ENCODE measurements at places on chromosomes 5 and 9.

- DNase-seq: no peak
Observed at GRCh38 chr9:38482918-38483592, 58.8 kb upstream of the IGFBPL1 start.

DNA sequence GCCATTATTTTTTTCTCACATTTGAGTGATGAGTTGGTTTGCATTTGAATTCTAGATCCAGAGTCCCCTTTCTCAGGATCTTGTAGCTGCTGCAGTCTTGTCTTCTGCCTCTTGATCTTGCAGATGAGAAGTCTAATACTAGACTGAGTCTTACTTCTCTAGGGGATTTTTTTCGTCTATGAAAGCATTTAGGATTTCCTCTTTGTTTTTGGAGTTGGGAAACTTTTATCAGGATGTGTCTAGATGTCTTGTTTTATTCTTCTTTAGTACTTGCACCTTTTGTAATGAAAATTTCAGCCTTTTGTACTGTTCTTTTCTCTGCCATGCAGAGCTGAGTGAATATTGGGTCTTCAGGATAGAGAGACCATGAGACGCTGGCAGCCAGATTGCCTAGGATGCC lies 65.4 kb downstream of the ZNF618 start:
- no peak for DNase-seq

- DNase-seq: no peak
Observed at GRCh38 chr9:86807367-86807976, 139.8 kb downstream of the GAS1 start.

GRCh38 chr9:135883410-135884089 lies 23.8 kb downstream of the CAMSAP1 start:
- DNase-seq: no peak

DNA sequence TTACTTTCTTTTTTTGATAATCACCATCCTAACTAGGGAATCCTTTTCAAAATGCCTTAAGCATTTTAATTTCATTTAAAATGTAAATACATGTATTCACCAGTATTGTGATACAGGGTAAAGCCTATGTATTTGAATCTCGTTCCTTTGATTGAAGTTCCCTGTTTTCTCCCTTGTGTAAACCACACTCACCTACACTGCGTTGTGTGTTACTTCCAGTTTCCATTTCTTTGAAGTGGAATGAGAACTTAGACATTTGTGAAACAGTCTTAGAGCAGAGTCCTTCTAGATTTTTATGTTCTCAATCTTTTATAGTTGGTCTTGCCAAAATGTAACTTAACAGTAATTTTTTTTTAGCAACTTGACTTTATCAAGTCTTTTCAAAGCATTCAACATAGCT lies 101.4 kb downstream of the ZNF462 start:
- no peak for DNase-seq

DNA sequence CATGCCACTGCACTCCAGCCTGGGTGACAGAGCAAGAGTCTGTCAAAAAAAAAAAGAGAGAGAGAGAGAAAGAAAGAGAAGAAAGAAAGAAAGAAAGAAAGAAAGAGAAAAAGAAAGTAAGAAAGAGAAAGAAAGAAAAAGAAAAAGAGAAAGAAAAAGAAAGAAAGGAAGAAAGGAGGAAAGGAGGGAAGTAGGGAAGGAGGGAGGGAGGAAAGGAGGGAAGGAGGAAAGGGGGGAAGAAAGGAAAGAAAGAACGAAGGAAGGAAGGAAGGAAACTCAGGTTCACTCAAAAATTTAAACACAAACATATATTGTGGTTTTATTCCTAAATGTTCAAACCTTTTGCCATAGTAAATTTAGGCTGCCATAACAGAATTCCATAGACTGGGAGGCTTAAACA lies 453.0 kb downstream of the SLCO4C1 start:
- no peak for DNase-seq

GRCh38 chr5:172370237-172370640 lies 84.1 kb downstream of the SH3PXD2B start:
- no peak for DNase-seq

DNA sequence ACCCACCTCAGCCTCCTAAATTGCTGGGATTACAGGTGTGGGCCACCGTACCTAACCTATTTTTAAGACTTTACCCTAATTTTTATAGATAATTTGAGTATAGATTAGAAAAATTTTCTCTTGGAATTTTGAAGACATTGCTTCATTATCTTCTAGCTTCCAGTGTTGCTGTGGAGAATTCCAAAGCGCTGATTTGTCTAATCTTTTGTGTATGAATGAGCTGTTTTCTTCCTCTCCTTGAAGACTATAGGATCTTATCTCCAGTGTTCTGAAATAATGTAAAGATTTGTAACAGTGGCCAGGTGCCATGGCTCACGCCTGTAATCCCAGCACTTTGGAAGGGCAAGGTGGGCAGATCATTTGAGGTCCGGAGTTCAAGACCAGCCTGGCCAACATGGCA lies 5.7 kb upstream of the SNX24 start:
- no peak for DNase-seq

- no peak for DNase-seq
Observed at GRCh38 chr9:135587658-135588057, 26.1 kb downstream of the PAEP start.

DNA sequence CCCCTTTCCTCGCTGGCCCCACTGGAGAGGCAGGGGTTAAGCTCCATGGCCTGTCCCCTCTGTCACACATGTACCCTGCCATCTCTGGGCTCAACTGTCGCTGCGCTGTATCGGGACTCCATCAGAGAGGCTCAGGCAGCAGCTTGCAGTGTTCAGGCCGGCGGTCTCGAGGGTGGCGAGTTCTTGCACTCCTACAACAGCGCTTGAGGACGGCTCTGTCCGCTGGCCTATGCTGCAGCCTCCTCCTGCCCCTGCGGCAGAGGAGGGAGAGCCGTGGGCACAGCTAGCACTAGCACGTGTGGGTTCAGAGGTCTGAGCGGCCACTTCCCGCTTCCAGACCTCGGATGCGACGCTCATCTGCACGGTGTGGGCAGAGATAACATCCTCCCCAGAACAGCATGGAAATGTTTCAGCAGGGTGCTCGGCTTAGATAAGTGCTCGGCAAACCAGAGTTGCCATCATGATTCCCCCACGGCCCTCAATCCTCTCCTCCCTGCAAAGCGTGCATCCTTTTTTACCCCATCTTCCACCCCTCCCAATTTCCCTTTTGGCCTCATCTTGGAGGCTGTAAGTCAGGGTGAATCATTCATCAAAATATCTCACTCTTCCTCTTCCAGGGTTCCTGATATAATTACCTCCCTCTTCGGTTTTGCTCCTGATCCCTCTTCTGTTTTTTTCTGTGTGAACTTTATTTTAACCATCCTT lies 41.9 kb upstream of the FUBP3 start:
- DNase-seq: no peak

DNA sequence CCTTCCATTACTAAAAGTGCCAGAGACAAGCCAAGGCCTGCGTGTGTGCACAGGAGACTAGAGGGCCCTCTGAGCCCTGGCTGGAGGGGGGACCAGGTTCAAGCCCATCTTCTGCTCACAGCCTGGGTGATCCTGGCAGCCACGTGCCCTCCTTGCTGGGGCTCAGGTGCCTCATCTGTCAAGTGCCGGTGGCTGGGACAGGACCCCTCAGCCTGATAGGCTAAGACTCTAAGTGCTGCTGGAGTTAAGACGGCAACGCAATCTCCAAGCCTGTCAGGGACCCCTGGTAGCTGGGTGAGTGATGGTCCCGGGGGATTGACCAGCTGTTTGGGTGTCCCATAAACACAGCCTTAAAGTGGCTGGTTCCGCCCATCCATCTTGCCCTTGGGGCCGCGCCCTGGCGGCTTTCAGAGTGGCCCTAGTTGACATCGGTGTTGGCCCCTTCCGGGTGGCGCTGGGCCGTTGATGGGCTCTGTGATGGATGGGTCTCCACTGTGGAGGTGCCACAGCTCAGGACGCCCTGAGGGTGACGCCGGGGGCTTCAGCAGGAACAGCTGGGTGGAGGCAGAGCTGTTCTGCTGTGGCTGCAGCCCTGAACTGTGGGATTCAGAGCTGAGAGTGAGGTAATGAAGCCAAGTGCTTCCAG lies 136.2 kb downstream of the BARX1 start:
- DNase-seq: no peak

DNA sequence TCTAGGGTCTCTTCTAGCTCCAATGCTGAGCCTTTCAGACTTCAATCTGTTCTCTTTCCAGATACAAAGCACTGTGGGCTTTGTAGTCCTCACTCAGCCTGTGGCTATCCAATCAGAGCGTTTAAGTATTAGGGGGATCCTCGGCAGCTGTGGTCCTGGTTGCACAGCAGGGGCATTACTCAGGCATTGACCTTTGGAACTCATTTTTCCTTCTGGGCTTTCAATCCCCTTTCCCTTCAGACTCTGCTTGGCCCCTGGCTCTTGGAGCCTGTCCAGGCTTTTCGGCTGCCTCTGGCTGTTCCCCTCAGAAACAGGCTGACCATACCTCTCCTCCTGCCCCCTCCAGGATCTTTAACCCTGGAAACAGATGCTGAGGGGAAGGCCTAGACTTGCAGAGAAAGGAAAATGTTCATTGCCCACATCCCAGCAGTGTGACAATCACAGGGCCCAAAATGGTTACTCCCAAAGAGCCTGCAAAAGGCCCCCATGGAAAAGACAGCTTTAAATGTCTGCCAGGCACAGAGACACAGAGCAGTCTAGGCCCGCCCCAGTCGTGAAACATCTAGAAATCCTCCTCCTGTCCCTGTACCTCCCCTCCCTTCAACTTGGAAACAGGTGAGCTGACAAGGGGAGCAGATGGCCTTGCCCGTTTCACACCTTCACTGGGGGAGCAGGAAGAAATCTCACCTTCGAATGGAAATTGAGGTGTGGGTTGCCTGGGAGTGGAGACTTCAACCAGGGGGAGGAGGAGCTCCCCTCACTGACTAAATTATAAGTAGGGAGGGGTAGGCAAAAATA lies 13.7 kb downstream of the C1QTNF2 start:
- no peak for DNase-seq

GRCh38 chr9:116090030-116090770 lies 63.4 kb upstream of the PAPPA start:
- no peak for DNase-seq

DNA sequence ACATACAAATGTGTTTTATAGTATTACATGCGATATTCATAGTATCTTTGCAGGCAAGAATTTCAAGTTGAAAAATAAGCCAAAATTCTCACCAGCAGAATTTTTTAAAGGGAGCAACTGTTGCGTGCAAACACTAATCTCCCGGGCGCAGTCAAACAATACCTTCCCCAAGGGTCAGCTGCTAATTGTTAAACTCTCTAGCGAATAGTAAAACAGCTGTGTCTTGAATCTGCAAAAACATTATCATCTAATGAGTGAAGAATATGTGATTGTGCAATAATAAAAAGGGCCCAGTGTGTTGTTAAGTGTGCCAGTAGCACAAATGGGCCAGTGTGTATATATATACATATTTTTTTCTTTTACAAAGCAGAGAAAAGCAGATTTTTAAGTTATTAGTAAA lies 131.4 kb downstream of the CCDC192 start:
- no peak for DNase-seq

DNA sequence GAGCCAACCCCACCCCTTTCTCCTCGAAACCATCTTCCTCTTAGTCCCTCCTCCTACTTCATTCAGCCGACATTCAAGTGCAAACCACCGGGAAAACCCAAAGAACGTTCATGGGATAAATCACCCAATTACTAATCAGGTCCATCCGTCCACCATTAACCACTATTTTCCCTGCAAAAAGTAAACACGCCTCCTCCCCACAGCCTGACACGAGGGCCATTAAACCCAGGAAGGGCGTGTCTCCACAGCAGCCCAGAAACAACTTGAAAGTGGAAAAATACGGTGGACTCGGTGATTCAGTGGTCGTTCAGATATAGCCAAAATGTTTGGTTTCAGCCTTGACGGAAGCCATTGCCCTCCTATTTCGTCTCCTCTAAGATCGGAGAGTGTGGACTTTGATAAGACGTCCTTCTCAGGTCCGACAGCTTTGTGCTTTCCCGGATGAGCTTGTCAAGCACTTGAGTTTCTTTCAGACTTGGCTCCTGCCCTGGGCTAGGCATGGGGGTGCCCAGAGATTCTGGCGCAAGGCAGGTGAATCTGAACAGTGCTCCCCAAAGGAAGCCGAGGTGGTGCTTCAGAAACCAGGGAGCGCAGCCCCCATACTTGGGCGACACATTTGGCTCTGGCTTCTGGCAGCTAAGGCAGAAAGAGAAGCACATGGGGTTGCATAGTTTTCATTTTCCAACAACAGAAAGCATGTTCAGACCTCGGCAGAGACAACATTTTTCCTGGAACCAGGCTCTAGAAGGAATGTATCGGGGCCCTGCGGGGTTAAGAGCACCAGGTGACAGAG lies 56.6 kb downstream of the SMIM23 start:
- no peak for DNase-seq

- DNase-seq: no peak
Observed at GRCh38 chr5:57979671-57980070, 480.2 kb downstream of the PLK2 start.

GRCh38 chr9:36332006-36332405 lies 68.1 kb downstream of the RNF38 start:
- no peak for DNase-seq

DNA sequence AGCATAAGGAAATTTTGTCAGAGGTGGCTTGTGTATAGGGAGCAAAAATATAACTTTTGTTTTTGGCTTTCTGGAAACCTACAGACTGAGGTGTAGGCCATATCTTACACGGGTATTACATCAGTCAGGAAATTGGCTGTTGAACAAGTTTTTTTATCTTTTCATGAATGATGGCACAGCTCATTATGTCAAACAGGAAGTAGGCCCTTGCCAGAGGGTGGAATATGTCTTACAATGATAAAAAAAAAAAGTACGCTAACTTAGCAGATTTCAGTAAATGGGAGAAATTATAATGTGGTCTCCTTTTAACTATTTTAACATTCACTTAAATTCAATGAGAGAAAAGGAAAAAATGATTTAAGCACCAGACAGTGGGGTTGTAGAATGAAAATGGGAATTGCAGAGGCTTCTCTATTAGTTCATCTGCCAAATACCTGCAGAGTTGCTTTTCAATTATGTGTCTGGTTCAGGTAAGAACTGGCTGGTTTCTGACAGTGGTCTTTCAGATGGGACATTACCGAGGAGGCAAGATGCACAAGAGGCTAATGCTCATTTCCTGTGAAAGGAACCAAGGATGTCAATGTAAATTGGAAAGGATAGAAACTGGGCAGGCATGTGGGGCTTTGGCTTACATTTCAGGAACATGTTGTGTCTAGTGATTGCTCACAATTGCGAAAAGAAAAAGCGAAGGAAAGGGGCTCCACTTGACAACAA lies 169.9 kb downstream of the NNT start:
- no peak for DNase-seq

- DNase-seq: no peak
Observed at GRCh38 chr5:142925795-142926194, 155.6 kb downstream of the ARHGAP26 start.

- no peak for DNase-seq
Observed at GRCh38 chr9:90124961-90125360, 517.7 kb downstream of the DIRAS2 start.

DNA sequence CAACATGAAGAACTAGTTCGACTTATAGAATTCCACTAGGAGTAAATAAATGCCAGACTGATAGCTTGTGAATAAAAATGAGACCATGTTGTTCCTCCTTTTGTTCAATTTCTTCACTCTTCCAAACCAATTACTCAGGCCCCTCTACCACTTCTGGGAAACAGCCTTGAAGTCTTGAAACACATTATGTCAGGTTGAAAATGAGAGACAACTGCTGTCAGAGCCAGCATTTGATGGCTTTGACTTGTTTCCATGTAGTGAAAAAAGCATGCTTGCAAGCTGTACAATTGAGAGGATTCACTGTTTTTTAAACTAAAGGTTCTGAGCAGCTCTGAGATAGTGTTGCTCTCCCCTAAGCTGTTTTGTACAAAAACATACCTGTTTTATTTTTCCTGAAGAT lies 337.1 kb upstream of the SGCD start:
- DNase-seq: no peak

Data from CD4-positive, alpha-beta T cell (primary cell).